ENCODE measurements at places on chromosomes 5 and 9. TPM values are rescaled to one million over a fixed set of nuclear protein-coding genes. Genes with fewer than 3 reads are reported as not detected.

EIF4EBP3 gene
- 7.3 TPM for total RNA-seq

PCDHGB3 gene
- 19.5 TPM for total RNA-seq

GRIA1 gene
- total RNA-seq: not detected

RECK gene
- 2.3 TPM for total RNA-seq

CERT1 gene
- total RNA-seq: 20.6 TPM

SLCO6A1 gene
- total RNA-seq: not detected

PSMD5 gene
- 26.1 TPM for total RNA-seq

SPATA31D4 gene
- total RNA-seq: not detected

NR2F1 gene
- not detected for total RNA-seq

DOK3 gene
- total RNA-seq: 138 TPM

GNAQ gene
- total RNA-seq: not detected

BTNL8 gene
- not detected for total RNA-seq

DNA sequence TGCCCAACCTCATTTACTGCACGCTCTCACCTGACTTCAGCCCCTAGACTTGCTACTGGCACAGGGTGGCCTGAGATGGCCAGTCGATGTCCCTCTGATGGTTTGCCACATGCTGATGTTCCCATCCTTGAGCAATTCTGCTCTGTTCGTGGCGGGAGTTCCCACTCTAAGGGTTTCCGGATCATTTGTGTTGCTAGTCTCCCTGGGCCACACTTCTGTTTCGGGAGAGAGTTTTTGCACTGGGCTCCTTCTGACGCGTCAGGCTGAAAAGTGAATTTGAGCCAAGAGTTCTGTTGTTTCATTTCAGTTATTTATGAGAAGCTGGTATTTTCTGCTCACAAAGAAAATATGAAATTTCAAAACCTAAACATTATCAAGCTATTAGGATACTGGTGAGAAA is 597.7 kb downstream of the BNC2 start:
- no peak for DNase-seq

DNA sequence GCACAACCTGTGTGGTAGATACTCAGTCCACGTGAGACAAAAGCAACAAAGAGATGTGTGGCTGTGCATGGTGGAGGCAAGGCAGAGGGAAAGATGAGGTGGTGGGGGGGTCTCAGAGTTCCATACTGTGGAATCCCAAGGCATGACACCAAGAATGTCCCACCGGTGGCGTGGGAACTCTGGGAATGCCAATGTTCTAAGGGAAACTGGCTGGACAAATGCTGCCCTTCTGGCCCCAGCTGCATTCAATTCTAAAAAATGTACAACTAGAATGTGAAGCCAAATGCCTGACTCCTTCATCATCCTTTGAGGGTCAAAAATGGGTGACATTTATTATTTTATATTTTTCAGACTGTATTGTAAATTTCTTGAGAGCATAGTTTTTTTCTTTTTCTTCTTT is 58.2 kb upstream of the EQTN start:
- DNase-seq: no peak

GRCh38 chr9:129597355-129598088 is 23.4 kb downstream of the C9orf50 start:
- no peak for DNase-seq

DNA sequence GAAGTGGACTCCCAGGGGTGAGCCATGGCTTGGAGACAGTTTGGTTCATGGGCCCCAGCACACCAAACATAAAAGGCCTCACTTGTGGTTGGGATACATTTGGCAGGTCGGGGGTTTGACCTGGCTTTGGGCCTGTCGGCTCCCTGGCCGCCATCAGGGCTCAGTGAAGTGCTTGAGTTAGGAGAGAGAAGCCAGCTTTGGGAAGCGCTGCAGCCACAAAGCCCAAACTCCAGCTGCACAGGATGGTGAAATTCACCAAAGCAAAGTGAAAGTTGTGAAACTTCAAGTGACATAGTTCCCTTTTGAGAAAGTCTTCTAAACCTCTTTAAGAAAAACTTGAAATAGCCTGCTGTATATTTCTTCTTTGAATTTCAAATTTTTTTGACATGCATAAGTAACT is 27.5 kb downstream of the SLC46A2 start:
- peak; percentile 81 for DNase-seq

DNA sequence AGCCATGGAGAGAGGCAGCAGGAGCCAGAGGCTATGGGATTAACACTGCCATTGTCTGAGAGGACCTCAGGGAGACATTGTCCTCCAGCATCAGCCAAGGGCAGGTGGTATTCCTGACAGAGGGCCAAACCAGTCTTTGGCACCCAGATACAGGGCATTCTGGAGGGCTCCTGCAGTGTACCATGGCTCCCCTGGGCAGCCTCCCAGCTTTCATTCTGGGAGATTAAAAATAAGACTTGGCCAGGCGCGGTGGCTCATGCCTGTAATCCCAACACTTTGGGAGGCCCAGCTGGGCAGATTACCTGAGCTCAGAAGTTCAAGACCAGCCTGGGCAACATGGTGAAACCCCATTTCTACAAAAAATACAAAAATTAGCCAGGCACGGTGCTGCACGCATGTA is 4.2 kb downstream of the MTAP start:
- DNase-seq: no peak

GRCh38 chr5:83955916-83956315 is 235.3 kb upstream of the HAPLN1 start:
- no peak for DNase-seq

GRCh38 chr9:18343784-18344183 is 130.2 kb upstream of the ADAMTSL1 start:
- DNase-seq: no peak

DNA sequence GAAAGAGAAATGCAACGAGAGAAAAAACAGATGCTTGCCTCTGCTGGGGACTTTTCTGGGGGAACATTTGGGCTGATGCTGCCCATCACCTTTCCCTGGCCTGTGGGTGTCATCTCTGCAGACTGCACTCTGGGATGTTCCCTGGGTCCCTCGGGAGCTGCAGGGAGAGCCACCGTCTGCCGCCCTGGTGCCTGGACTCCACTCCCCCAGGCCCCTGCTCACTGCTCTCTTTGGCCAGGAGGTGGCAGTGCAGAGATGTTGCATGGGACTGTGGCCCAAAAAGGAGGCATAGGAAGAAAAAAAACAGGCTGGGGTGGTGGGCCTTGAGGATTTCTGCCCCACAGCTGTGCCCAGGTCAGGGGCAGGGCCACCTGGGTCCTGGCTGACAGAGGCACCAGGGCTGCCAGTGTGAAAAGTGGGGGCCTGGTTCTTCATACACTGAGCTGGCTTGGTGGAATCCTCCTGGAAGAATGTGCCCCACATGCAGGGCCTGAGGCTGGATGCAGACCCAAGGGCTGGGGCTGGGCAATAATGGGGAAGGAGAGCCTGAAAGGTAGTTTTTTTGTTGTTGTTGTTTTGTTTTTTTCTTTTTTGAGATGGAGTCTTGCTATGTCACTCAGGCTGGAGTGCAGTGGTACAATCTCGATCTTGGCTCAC is 353.6 kb downstream of the SLIT3 start:
- peak; percentile 75 for DNase-seq

DNA sequence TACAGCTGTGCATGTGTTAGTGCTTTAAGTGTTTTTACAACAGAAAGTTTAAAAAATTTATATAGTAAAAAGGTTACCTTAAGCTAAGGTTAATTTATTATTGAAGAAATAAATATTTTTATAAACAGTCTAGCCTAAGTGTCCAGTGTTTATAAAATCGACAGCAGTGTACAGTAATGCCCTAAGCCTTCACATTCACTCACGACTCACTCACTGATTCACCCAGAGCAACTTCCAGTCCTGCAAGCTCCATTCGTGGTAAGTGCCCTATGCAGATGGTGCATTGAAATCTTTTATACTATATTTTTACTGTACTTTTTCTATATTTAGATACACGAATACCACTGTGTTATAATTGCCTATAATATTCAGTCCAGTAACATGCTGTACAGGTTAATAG is 159.1 kb downstream of the ROR2 start:
- DNase-seq: no peak

DNA sequence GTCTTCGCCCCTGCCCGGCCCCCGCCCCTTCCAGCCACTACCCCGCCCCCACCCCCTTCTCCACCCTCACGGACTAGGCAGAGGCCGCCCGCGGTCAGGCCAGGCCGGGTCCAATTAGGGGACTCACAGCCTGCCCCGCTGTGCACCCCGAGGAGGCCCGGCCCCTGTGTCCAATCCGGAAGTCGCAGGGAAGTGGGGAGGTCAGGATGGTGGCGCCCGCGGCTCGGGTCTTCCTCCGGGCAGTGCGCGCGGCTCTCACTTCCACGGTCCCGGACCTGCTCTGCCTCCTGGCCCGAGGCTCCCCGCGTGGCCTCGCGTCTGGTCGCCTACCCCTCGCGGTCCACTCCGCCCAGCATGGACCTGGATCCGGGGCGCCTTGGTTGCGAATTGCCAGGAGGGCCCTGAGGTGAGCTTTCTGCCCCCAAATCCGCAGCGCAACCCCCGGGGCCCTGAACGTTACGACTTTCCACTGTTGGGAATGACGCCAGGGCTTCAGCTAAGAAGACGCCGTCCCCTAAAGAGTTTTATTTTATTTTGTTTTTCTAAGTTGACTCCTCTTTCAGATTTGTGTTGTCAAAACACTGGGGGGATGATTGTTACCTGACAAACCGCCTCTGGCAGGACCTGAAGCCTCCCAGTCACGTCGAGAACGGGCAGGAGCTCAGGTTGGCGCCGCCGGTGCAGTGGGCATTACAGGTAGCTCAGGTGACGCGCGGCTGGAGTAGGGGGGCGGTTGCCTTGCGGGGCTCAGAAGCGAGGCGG is 763 bp upstream of the IRX2 start:
- no peak for DNase-seq

DNA sequence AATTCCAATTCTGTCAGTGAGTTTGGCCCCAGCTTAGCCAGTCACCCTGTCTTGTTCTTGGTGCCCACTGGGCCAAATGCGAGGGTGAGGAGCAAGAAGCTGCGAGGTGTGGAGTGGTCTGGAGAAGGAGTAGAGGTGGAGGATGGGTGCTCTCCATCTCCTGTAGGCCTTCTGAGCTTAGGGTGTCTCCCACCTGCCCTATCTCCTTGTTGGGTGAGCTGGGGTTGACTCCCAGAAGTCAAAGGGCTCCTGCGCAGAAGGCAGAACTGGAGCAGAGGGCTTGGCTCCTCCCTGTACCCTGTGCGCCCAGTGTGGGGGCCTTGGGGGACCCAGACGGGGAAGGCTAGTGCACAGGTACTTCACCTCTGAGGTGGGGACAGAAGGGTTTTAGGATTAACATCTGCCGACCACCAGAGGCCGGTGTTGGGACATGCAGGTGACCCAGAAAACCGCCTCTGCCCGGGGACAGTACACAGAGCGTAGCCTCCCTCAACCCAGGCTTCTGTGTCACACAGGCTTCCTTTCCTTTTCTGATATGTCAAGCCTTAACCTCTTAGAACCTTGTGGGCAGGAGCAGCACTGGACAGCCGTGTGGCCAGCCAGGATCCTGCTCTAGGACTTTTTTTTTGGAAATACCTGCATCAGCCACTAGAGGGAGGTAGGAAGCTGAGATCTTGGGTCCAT is 16.9 kb downstream of the IL5 start:
- peak; percentile 83 for DNase-seq

GRCh38 chr5:165630261-165630778 is 2124.9 kb downstream of the MAT2B start:
- DNase-seq: peak; percentile 83

- DNase-seq: no peak
Observed at GRCh38 chr5:107301999-107302398, 368.7 kb downstream of the EFNA5 start.

- DNase-seq: no peak
Observed at GRCh38 chr9:6984941-6985578, 227.3 kb downstream of the KDM4C start.

- DNase-seq: no peak
Observed at GRCh38 chr5:59917121-59917520, 23.6 kb upstream of the PDE4D start.

GRCh38 chr5:98928873-98929709 is at the start of gene CHD1:
TSS of gene CHD1 (minus strand) at chr5:98929007. CDS start at chr5:98926386, 2,621 bp downstream.
- peak; percentile 99 for DNase-seq

- DNase-seq: no peak
Observed at GRCh38 chr9:71446106-71446472, 322.2 kb downstream of the CEMIP2 start.

- no peak for DNase-seq
Observed at GRCh38 chr9:91098203-91098850, 263.4 kb downstream of the AUH start.

- DNase-seq: no peak
Observed at GRCh38 chr9:109904666-109905065, 124.7 kb downstream of the PALM2AKAP2 start.

DNA sequence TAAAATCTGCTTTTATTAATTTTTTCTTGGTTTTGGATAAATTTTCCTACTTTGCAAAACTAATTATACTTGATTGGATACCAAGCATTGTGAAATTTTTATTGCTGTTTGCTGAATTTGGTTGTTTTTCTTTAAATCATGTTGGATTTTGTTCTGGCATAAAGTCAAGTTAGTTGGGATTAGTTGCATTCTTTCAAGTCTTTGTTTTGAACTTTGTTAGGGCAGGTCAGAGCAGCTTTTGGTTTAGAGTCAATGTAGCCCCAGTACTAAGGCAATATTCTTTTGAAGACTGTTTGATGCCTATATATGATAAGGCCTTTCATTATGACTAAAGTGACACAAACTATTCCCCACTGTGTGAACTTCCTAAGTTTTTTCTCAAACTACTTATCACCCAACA is 531.1 kb downstream of the RASEF start:
- DNase-seq: no peak

DNA sequence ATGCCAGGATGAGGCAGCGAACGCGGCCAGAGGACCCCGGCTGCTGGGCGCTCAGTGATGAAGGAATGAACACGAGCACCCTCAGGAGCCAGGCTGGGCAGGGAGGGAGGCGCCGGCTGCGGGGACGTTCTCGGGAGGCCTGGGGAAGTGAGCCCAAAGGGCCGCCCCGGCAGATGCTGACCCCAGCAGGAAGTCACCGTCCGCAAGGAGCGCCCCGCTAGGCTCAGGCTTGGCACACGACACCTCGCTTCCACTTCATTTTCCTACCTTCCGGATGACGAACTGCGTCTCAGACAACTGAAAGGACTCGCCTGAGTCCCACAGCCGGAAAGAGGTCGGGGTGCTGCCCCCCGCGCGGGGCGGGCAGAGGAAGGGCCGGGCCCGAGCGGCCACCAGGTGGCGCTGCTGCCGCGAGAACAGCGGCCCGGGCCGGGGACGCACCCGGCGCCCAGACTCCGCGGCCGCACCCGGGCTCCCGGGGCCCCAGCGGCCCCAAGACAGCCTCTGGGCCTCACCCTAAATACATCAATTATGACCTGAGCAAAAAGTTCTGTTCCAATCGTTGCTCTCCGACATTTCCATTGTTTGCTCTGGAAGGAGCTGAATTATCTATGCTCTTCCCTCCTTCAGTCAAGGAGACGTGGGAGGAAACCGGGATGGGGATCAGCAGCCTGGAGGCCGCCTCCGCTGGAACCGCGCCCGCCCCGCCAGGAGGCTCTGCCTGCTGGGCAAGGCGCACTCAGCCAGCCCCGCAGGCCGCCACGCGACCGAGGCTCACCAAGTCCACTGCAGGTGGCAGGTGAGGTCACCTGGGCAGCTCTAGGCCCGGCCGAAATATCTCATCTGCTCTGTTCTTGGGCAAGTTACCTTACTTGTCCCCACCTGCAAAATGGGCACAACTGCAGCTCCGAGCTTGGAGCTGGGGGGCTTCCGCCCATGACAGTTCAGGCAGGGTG is 107.0 kb downstream of the ZNF354C start:
- peak; percentile 81 for DNase-seq

All from Karpas-422 (cell line).